ENCODE measurements at places on chromosomes 5 and 9. TPM values are rescaled to one million over a fixed set of nuclear protein-coding genes. Genes with fewer than 3 reads are reported as not detected.
A peak's percentile ranks its signal among the peaks of the same experiment; 100 is the strongest.

The MAP1B gene
- polyA plus RNA-seq: 1.4 TPM

DNA sequence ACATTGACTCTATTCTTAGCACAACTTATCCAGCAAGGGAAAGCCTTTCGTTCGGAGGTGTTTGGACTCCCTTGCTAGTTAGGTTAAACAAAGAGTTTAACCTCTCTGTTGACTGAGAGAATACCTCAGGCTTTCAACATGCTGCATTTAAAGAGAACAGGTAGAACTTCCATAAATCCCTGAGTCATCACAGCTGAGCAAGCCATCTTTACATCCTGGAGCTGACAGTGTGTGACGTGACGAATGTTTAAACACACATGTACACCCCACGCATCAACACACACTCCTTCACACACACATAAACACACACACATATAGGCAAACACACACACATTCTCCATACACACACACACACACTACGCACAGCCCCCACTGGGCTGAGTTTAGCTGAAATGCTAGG is 152.8 kb downstream of the ADAMTS12 start:
- DNase-seq: no peak

The MOB3B gene
- polyA plus RNA-seq: 16.8 TPM

The KIF3A gene
- polyA plus RNA-seq: 2.5 TPM

DNA sequence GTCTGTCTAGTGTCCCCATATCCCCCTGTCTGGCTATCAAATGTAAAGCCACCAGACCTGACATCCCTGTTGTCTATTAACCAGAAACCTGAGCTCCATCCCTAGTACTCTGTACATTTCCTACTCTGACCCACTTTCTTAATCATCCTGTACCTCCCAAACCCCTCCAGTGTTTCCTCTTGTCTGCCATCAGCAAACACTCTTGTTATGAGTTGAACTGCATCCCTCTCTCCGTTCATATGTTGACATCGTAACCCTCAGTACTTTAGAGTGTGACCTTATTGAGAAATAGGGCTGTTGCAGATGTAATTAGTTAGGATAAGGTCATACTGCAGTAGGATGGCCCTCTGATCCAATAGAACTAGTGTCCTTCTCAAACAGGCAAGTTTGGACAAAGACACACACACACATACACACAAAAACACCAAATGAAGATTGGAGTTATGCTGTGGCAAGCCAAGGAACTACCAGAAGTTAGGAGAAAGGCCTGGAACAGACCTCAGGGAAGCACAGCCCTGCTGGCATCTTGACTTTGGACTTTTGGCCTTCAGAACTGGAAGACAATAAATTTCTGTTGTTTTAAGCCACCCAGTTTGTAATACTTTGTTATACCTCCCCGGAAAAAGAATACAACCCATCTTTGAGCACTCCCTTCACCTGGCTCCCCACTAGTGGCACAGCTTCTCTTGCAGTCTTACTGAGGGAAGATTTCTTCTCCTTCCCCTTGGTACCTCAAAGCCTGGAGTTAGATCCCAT is 180.0 kb upstream of the PTGER4 start:
- no peak for DNase-seq

The CCDC112 gene
- 3.3 TPM for polyA plus RNA-seq

The IL9 gene
- polyA plus RNA-seq: not detected

The PCDHGB4 gene
- 0.25 TPM for polyA plus RNA-seq

DNA sequence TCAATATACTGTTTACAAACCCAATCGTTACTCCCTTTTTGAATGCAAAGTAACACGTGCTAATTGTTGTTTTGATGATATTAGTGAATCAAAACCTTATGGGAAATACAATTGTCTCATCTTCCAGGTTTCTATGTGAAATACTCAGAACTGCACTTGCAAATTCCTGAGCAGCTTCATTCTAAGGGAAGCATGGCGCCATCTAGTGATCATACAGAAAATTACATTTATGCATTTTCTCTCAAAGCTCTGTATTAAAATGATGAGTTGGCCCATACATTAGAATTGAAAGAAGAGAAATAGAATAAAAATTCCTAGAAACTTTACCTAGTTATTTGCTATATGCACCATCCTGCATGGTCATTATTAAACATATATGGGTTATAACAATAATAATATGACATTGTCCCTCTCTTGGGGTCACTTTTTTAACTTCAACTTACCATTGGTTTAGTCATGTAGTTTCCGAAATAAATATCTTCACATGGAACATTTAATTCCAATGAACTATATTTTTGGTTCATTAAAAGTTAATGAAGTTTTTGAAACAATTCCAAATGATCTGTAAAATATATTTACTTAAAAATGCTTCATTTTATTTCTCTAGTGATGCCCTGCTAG is 220.0 kb downstream of the PDE4D start:
- peak; percentile 46 for DNase-seq

- DNase-seq: peak; percentile 93
These were observed 586.7 kb upstream of the TUSC1 start for GRCh38 chr9:26264709-26265601.

DNA sequence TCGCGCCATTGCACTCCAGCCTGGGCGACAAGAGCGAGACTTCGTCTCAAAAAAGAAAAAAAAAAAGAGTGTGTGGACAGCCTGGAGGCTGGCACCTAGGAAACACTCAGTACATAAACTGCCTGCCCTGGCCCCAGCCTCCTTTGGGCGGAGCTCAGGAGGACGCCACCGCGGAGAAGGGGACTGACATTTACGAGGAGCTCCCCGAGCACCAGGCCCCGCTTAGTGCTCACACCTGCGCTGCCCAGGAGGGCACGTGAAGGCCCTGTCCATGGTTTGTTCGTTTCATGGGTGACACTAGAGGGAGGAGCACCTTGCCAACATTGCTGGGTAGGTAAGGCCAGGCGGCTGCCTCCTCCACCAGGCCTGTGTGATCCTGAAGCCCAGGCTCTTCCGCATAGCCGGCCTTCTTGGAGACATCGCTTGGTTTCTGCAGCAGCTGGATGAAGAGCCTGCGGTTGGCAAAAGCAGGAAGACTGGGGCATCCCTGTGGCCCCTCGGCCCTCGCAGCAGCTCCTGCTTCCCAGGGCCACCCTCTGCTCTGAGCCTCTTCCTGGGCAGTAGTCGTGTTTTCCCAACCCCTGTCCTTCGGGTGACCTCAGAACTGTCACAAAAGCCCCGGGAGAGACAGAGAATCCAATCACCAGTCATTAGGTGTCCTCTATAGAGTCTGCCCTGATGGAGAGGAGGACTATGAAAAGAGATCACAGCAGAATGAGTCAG is 26.2 kb upstream of the LAMC3 start:
- no peak for DNase-seq

The ASS1 gene
- polyA plus RNA-seq: 40.9 TPM

DNA sequence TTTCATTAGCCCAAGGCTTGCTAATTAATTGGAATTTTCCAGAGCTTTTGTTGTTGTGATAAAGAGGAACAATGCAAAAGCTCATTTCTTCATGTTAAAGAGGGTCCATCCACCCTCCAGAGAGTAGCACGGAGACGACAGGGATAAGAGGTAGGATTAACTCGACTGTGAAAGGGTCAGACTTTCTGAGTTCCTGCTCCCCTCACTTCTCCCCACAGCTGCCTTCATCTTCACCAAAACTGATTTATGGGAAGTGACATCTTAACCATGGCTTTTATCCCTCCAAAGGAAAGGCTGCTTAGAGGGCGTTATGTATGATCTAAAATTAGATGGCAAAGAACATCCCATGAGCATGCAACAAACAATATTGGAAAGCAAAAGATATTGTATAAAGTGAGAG is 135.5 kb downstream of the GLIS3 start:
- DNase-seq: no peak

DNA sequence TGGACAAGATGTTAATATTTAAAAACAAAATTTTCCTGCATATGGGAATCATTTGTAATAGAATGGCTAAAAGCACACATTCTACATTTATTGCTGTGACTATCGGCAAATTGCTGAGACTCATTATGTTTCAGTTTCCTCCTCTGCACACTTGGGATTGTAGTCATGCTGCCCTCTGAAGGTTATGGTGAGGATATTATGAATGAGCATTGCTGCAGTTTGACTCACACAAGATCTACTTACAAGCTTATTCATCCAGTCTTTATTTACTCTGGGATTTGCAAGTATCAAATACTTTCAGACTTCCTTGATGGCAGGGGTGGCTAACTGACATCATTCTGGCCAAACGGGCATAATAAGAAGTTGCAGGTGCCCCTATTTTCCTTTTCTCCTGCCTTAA is 9.5 kb upstream of the NFIL3 start:
- DNase-seq: peak; percentile 81

DNA sequence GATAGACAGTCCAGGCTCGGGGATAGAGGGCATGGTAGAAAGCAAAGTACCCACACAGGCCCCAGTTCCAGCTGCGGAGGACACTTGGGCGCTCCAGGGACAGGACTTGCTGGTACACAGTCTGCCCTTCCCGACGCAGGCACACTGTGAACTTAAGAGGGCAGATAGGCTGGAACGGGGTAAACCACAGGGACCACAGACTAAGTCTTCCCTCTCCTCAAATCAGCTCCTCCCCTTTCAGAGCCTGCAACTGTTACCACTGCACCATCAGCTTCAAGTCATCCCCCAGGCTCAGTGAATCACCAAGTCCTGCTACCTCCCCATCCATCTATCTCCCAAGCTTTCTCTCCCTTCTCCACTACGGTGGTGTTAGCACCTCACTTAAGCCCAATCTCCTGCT is 7.3 kb downstream of the GBA2 start:
- no peak for DNase-seq

- DNase-seq: peak; percentile 49
These were observed 102.5 kb upstream of the TXNDC8 start for GRCh38 chr9:110440172-110440571.

GRCh38 chr5:120843390-120843980 is 379.4 kb downstream of the PRR16 start:
- DNase-seq: no peak

The SV2C gene
- polyA plus RNA-seq: not detected

GRCh38 chr9:128847803-128848202 is 18.2 kb upstream of the SPOUT1 start:
- no peak for DNase-seq

DNA sequence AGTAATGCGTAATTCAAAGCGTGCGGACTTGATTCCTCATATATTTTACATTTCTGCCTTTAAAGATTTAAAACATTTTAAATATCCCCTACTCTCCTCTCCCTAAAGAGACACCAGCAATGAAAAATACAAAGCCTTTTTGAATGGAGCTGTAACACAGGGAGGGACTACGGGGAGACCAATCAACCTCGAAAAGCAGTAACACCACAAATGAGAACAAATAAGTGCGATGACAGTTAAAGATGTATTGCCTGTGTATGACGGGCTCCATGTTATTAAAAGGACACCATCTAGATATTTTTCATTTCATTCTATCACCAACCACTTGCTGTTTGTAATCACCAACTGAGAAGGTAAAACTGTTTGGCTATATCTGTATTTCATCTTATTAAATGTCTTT is 230.3 kb upstream of the TBCA start:
- DNase-seq: no peak

- no peak for DNase-seq
These were observed 16.0 kb upstream of the GOLPH3 start for GRCh38 chr5:32190095-32190494.

The NTNG2 gene
- 0.06 TPM for polyA plus RNA-seq

- DNase-seq: no peak
These were observed 354.9 kb upstream of the ISL1 start for GRCh38 chr5:51028394-51028793.

GRCh38 chr5:124806373-124807077 is 60.1 kb upstream of the ZNF608 start:
- peak; percentile 75 for DNase-seq

The PCDHGC5 gene
- 0.18 TPM for polyA plus RNA-seq

The ABLIM3 gene
- polyA plus RNA-seq: 5.5 TPM

The CTSV gene
- polyA plus RNA-seq: 43.6 TPM

DNA sequence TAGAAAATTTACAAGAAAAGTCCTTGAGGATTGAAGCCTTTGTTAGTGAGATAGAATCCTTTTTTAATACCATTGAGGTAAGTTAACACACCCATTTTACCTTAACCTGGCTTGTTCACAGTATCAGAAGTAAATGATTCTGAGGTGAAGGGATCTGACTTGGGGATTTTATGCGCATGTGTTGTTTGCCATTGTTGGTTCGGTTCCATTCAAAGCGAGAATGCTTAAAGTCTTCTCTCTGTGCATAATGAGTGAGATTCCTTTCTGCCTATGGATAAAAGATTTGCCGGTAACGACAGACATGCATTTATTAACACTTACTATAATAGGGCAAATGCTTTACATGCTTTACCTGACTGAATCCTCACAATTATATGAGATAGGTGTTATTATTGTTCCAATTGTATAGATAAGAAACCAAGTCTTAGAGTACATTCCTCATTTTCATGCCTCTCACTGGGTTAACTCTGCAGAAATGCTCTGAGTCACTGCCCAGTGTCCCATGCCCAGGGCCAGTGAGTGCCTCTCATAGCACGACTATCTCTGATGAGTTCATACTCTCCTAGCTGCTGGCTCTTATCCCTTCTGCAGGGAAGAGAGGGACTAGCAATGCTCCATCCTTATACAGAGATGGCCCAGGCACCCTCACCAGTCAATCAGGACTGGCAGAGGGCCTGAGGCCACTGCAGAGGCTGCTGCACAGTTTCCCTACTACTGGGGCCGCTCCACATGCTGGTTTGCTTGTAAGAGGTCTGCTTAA is 54.4 kb downstream of the CMYA5 start:
- no peak for DNase-seq

GRCh38 chr9:136206602-136207275 is 1.8 kb upstream of the LHX3 start:
- no peak for DNase-seq

- DNase-seq: no peak
These were observed 3.1 kb downstream of the TSPAN17 start for GRCh38 chr5:176650354-176650884.

The ATOSB gene
- 16.0 TPM for polyA plus RNA-seq

DNA sequence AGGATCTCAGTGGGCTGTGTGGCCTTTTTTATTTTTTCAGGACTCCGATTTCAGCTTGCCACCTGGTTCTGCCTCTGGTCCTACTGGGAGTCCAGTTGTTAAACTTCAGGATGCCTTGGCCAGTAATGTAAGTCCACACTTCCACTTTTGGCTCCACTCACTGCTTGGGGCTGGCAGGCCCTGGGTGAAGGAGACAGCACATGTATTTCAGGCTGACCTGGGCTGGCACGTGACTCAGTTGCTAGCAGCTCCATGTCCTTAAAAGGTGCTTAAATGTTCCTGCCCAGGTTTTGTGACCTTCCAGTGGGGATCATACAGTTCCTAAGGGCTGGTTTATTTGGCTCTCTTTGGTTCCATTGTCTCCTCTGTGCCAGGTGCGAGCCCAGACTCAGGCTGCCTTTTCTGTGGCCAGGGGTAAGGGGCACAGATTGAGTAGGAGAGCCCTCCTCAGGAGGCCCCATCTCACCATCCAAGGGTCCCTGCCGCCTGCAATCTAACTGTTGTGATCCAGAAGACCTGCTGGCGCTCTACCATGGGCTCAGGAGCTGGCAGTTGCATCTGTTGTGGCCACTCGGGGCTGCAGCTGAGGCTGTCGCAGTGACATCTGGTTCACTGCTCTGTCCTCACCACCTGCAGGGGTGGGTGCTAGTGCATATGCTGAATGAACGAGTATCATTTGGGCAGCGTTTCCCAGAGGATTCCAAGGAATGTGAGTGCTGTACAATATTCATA is 19.2 kb upstream of the POMT1 start:
- no peak for DNase-seq
